IMR-90 (cell line): ENCODE measurements at places on chromosomes 11 and 22. TPM values are rescaled to one million over a fixed set of nuclear protein-coding genes. Genes with fewer than 3 reads are reported as not detected.

- peak; percentile 35 for DNase-seq
These were observed 135.7 kb downstream of the COMMD9 start for GRCh38 chr11:36153551-36153950.

DNA sequence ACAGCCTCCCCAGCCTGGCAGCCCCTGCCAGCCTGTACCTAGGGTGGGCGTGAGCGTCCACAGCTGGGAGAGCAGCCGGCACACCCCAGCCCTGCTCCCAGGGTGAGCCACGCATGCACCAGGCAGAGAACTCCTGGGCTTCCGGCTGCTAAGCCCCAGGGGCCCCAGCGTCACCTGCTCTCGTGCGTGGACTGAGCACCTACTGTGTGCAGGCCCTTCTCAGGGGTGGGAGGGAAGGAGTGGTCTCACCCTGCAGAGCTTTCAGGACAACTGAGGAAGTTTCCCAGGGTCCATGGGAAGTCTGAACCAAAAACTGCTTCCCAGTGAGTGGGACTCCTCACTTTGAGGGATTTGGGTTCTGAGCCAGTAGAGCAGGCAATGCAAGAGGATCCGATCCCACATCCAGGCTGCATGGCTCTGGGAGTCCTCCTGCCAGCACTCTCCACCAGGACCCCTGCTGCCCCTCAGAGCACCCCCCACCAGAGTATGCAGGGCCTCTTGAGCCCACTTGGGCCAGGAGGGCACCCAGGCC, 47.1 kb upstream of the PRODH start:
- DNase-seq = no peak

- no peak for DNase-seq
These were observed 17.4 kb upstream of the CSNK2A3 start for GRCh38 chr11:11370255-11370961.

DNA sequence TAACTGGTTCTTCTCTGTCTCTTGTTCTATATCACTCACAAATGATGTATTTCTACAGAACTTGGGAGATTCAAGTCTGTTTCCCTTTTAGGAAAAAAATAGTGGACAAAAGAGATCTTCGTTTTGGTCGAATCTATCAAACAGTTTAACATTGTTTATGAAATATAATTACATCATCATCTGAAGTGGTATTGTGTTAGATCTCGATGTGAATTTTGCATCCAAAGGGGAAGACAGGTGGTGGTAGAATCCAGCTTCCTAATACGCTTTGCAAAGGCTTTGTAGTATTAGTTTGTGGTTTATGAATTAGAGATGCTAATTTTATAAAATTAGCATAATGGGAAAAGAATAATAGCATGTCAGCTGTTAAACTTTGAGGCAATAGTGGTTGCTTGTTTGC, 3.4 kb downstream of the SIK2 start:
- no peak for DNase-seq

DNA sequence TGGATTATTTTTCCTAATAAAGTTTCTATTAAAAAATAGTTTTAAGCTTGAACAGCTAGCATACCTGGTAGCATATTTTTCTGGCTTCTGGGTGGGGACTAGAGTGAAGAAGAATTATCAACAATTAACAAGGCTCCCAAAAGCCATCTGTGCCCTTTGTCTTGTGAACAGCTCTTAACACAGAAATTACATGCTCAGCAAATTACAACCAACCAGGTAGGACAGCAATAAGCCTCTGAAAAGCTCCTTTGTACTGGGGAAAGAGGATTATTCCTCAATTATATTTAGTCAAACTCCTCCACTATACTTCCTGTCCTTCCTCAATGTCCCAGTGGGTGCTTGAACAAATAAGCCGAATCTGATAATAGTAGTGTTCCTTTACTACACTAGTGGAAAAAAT, 162.8 kb downstream of the RAB38 start:
- no peak for DNase-seq

ADAMTS8 gene
- total RNA-seq = under 0.01 TPM in 2 replicates
